NCI-H510A (cell line): ENCODE measurements at places on chromosomes 16 and 17.

GRCh38 chr16:50616883-50617645 is 64.0 kb downstream of the SNX20 start:
- no peak for DNase-seq

DNA sequence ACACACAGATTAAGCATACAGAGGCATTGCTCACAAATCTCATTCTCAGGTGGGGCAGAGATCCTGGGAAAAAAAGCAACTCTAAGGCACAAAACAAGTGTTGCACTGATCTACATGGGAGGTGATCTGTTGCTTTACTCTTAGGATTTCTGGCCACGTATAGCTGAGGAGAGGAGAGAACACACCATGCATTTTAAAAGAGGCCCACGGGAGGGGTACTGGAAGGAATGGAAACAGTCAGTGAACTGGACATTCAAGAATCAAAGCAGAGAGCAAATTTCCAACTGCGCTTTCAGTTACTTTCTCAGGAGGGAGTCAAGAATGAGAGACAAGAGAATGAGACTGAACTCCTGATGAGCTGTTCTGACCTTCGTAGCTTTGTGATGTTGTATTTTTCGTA is 1105.9 kb downstream of the CDH8 start:
- no peak for DNase-seq

DNA sequence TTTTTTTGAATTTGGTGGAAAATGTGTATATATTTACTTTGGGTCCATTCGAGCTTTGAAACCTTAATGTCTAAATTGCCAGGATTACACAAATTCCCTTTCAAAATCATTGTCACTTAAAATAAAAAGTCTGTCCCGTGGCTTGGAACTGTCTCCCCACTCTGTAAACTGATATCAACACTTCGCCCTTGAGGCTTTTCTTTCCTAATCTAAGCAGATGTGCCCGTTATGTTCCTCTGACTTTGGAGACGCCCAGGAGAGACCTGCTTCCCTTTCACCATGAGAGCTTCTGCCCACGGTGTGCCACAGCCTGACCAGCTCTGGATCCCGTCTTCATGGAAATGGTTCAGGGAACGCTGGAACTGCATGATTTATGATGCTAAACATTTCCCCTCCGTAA is 151.3 kb downstream of the C16orf95 start:
- no peak for DNase-seq

GRCh38 chr17:15740570-15741120 is 8.6 kb downstream of the TBC1D26 start:
- no peak for DNase-seq

GRCh38 chr17:50316016-50316587 is 29.8 kb upstream of the XYLT2 start:
- DNase-seq: peak; percentile 42

GRCh38 chr17:61416540-61417363 is 17.1 kb downstream of the TBX2 start:
- DNase-seq: peak; percentile 83

GRCh38 chr17:74270333-74270732 is 3.7 kb upstream of the DNAI2 start:
- DNase-seq: no peak

GRCh38 chr17:61756561-61756960 is 106.8 kb downstream of the BRIP1 start:
- DNase-seq: no peak

- no peak for DNase-seq
These were observed 661 bp downstream of the GIT1 start for GRCh38 chr17:29588562-29589411.

DNA sequence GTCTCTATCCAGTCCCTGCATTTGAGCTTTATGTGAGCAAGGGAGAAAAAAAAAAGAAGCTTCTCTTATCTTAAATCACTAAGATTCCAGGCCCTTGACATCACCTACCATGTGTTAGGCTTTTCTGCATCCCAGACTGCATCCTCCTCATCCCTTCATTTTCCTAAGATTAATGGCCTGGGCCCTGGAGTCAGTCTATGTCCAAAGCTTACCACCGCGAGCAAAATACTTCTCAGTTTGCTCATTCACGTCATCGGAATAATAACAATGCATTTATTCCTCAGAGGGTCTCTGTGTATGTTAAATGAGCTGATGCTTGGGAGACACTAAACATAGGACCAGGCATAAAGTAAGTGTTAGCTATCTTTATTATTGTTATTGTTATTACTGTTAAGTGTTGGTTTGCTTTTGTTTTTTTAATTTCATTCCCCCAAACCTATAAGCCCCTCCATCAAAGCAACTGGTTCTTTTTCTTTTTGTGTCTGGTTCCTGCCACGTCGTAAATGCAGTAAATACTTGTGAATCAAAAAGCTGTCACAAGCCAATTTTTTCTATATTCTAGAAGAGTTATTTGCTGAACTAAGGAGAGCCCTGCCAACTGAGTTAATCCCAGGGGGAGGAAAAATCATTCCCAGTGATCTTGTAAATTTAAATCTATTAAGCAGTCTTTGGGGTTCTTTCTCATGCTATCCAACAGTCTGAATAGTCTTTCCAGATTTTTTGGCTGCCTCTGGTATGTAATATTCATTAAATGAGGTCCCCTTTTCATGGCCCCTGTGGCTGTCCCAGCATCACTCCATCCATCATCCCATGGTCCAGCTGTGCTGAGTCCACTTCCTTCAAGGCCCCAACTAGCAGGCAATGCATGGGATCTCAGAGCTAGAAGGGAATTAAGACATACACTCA is 46.5 kb downstream of the VAT1L start:
- DNase-seq: no peak

GRCh38 chr16:51151435-51151960 is 428 bp upstream of the SALL1 start:
- peak; percentile 77 for DNase-seq

DNA sequence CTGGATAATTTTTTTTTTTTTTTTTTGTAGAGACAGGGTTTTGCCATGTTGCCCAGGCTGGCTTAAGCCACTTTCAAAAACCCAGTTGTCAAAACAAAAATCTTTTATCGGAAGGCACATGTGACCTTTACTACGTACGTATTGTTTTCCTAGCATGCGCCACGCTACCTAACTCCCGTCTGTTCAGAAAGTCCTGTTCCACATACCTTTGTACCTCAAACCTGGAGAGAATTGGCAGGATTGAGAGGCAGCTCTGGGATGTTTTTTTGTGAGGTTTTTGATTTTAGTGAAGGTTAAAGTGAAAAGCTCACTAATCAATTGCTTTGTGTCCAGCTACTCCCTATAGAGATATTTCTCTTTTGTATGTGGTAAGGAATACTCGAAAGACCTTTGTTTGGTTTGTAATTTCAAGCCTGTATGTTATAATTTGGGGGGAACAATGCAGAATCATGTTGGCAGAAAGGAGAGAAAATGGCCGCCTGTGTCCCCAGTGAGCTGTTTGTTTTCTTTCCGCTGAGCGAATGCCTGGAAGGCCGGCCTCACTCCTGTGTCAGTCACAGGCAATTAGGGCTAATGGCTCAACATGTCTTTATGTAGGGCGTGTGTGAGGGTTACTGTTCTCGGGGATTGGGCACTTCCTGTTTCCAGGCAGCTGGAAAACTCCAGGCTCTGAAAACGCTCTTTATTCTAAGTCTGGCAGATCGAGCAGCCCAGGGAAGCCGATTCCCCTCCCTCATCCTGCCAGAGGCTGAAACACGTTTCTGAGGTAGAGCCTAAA is 60.8 kb upstream of the CLEC18A start:
- DNase-seq: peak; percentile 41

GRCh38 chr17:2803386-2803785 is 7.1 kb downstream of the RAP1GAP2 start:
- DNase-seq: no peak

DNA sequence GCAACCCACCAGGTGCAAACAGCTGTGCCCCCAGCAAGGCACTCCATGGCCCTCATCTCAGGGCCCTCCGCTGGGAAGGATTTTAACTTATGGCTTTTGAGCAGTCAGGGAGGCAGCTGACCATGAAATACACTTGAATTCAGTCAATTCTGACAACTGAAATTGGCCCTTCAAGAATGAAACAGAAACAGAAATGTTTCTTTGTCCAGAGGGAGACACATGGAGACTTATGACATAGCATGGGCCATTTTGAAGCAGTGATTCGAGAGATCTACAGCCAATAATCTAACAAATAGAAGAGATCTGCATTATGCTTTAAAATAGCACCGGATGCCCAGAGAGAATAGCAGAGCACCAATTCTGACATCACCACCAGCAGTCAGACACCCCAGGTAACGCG is 7.5 kb downstream of the CACNG1 start:
- no peak for DNase-seq

GRCh38 chr17:29256735-29257466 is 10.2 kb downstream of the CRYBA1 start:
- DNase-seq: no peak

DNA sequence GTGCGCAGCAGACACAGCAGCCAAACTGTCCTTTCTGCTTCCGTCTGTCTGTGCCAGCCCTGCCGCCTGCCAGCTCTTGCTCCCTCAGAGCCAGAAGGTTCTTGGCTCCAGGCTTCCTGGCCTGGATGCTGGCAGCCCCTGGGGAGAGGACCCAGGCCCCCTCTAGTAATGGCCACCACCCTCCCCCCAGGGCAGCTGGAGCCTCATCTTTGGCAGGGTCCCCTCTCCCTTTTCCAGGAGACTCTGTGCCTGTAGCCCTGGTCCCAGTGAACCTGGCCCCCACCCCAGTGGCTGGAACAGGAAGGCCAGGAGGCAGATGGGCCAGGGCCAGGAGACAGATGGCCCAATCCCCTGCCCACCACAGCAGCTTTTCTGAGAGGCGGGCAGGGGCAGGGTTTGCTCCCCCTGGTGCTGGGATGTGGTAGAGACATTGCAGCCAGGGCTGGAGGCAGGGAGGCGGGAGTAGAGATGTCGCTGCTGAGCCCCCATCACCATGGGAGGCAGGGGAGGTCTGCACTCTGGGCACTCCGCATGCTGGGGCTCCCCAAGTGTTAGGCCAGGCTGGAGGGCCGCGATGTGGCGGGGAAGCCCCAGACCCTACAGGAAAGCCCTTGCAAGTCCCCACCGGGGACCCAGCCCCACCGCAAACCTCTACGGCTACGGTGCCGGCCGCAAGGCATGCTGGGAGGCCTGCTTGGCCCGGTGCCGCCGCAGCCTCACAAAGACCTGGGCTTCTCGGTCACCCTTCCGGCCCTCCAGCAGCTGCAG is 16.7 kb downstream of the UNC13D start:
- DNase-seq: peak; percentile 26

GRCh38 chr16:30004811-30005242 is 6.0 kb downstream of the DOC2A start:
- DNase-seq: peak; percentile 83

- DNase-seq: no peak
These were observed 49.7 kb upstream of the ARL4D start for GRCh38 chr17:43349142-43349541.

GRCh38 chr17:80385046-80385445 is 29.9 kb upstream of the ENDOV start:
- DNase-seq: no peak

GRCh38 chr16:25033852-25034251 is 18.7 kb upstream of the ARHGAP17 start:
- DNase-seq: no peak

DNA sequence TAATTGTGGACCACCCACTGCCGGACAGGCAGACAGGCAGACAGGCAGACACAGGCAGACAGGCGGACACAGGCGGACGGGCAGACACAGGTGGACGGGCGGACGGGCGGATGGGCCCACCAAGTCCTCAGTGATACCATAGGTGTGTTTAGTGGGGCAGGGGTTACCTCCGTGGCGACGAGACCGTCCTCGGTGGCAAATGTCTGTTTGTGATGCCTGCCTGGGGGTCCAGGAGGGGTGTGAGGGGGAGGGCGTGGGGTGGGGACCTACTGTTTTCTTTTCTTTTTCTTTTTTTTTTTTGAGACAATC is 76.7 kb downstream of the RTN4RL1 start:
- no peak for DNase-seq

- DNase-seq: no peak
These were observed 55.6 kb upstream of the MAP3K14 start for GRCh38 chr17:45372325-45372869.

DNA sequence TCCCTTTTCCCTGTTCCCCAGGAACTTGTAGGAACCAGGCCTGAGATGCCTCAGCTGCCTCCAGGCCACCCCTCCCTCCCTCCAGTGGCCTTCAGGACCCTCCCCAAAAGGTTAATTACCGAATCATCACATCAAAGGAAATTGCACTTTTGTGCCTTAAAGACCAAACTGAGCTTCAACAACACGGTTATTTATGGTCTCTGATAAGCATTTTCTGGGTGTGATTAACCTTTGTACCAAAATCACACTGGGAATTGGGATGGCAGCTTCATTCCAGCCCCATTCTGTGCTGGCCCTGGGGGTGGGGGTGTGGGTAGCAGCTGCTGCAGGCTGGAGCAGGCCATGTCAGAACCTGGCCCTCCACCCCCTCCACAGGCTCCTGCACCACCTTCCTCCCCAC is 16.7 kb downstream of the CRHR1 start:
- DNase-seq: no peak

GRCh38 chr17:78555746-78556401 is 21.3 kb downstream of the DNAH17 start:
- no peak for DNase-seq

DNA sequence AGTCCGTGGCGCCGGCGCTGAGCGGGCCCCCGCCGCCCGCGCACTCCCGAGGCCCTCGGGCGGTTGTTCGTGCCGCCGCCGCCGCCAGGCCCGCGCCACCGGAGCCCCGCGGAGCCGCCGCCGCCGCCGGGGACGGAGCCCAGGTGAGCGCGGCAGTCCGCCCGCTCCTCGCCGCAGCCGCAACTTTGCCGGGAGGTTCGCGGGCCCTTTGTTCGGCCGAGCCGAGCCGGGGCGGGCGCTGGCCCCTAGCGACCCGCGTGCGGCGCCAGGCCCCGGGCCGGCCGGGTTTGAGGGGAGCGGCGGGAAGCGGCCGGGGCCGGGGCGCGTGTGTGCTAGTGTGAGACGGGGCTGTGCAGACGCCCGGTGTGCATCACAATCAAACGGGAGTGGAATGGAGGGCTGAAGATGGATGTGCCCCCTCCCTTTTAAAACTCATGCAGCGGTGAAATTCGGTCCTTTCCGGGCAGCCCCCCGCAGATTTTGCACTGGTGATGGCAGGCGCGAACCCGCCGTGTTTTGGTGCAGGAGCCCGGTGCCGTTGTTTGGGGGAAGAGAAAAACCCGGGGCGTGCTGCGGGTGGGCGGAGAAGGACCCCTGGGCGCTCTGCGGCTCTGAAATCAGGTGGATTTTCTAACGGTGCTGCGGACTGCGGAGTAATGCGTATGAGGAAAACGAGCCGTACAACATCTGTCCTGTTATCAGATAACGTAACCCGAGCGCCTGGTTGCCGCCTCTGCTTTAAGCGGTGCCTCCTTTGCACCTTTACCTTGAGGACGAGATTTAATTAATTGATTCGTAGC is 823 bp downstream of the TNRC6C start:
- DNase-seq: no peak

DNA sequence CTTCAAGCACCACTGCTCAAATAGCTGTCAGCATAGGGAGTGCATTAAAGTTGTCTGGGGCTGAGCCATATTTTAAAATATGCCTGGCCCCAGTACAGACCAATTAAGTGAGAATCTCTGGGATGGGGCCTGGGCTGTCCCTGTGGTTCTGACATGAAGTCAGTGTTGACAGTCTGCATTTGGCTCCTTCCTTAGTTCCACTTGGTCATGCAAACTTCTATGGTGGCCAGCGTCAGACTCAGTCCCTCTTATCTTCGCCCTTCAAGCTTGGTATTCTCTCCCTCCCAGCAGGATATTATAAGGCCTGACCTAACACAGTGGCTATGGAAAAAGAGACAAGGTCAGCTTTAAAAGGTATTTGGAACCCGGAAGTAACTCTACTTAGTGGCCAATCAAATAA is 177.2 kb downstream of the PMP22 start:
- DNase-seq: no peak

GRCh38 chr16:87062569-87063442 is 254.4 kb downstream of the C16orf95 start:
- no peak for DNase-seq

GRCh38 chr17:51124640-51125503 is 4.2 kb upstream of the SPAG9 start:
- DNase-seq: no peak
